EH (cell line): ENCODE measurements at places on chromosomes 5 and 9.

GRCh38 chr5:137347865-137348264, 151.3 kb downstream of the SPOCK1 start:
- DNase-seq = no peak

DNA sequence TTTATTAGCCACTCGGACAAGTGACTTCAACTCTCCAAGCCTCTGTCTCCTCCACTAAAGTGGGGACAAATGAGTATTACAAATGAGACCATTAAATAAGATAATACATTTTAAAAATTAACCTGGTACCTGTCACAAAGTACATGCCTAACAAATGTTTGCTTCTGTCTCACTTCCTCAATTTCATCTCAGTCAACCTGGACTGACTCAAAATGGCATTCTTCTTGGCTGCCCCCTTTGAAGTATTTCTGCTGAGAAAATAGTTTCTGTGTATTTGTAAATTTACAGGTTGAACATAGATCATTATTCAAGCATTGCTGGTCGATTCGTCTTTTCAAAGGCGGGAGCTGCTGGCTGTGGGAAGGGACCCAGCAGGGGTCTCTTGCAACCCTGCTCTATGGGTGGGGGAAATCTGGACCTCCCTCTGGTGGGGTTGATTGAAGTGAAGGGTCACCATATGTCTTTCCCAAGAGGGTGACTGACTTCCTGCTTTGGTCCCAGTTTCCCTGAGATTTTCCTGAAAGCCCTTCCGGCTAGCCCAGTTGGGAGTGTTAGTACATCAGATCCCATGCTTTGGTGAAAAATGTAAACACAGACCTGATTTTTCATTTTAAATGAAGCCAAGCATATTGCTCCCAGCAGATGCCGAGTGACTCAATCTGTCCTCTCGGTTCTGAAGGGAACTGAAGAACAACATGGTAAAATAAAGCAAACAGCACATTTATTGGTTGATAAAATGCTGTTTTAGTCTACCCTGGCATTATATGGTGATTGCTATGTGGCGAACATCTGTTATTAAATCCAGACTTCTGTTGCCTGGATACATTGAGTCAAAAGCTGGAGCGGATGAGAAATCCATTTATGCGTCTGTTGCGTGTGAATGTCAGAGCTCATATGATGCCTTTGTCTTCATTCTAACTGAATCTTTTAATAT, 73.0 kb downstream of the KCNIP1 start:
- DNase-seq = no peak

GRCh38 chr9:135010921-135011320, 76.5 kb upstream of the OLFM1 start:
- no peak for DNase-seq

GRCh38 chr9:132739710-132740310, 69.5 kb downstream of the GTF3C4 start:
- DNase-seq = no peak

- DNase-seq = no peak
Observed at GRCh38 chr9:136275655-136276429, 28.1 kb downstream of the CCDC187 start.

DNA sequence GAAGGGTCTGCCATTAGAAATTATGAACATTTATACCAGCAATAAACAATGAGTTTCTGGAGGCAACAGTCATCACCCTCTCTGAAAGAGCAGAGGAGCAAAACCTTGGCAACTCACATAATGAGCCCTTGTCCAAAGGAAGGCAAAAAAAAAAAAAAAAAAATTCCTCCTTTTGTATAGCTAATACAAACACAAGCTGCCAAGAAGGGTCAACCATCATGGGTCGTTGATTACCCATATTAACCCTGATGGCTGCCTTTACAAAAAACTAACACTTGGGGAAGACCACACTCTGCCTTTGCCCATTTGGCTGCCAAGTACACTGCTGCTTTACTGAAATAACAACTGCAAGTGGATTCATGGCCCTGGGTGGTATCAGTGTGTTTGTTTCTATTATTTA, 272.7 kb downstream of the ADAMTSL1 start:
- DNase-seq = no peak
